Stimulated activated CD4-positive, alpha-beta T cell treated with anti-CD3 and anti-CD28 coated beads, Interleukin-1b, Interleukin-23, amount 100 ng/mL, for 1 hour (primary cell): ENCODE measurements at places on chromosomes 6 and 20.

- no peak for DNase-seq
Observed at GRCh38 chr6:75481936-75482593, 11.5 kb downstream of the FILIP1 start.

DNA sequence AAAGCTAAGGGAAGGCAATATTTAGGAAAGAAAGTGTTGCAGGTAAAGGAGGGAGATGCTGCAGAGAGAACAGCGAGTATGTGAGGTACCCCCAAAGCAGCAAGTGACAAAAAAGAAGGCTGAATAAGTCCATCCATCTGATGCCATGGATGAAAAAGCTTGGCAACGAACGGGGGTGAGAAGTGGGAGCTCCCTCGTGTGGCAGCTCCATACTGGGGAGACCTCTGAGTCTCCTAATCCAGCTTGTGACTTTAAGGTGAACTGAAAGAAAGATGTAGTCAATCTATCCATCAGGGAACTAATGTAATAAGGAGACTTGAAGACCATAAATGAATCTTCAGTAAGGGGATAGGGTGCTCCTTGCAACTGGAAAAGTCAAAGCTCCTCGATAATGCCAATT, 156.6 kb downstream of the OTOR start:
- DNase-seq: no peak

GRCh38 chr6:139591075-139591865, 216.8 kb upstream of the CITED2 start:
- no peak for DNase-seq

DNA sequence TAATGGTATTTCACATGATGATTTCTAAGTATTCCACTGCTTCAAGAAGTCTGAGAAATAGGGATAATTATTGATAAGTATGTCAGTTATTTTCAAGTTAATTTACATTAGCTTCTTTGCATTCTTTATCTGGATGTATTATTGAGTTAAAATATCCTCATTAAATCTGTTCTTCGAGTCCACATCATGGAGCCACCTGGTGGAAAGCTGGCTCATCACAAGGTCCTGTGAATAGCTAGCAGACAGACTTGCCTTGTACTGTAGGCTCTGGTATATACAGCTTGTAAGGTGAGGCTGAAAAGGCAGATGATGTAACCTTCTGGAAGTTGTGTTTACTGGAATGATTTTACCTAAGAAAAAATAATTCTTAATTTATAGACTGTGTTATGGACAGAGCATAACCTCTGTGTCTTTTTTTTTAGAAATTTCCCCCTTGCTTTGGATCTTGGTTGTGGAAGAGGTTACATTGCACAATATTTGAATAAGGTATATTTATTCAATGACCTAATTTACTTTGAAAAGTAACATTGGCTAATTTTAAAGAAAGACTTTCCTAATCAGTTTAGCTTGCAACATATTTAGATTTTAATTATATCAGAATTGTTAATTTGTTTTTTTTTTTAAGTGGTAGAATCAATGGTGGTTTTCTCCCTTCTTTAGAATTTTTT, 3.5 kb downstream of the NDUFAF5 start:
- DNase-seq: no peak

DNA sequence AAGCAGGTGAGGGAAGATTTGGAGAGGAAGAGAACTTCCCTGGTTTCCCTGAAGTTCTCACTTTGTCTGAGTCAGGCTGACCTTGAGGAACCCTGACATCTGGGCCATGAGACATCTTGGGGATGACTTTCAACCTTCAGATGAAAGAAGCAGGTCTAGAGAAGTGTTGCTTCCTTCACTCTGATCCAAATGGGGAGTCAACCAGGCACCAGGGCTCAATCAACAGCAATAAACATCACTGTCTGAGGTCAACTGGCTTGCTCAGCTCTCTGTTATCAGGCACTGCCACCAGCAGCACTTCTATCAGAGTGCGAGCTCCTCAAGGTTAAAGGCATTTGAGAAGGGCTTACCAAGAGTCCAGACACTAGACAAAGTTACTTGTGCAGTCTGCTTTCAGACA, 6.3 kb downstream of the ACOT8 start:
- DNase-seq: no peak

- no peak for DNase-seq
Observed at GRCh38 chr20:13297147-13297899, 76.2 kb downstream of the ISM1 start.

GRCh38 chr20:31863296-31864085, 6.8 kb downstream of the DUSP15 start:
- no peak for DNase-seq

DNA sequence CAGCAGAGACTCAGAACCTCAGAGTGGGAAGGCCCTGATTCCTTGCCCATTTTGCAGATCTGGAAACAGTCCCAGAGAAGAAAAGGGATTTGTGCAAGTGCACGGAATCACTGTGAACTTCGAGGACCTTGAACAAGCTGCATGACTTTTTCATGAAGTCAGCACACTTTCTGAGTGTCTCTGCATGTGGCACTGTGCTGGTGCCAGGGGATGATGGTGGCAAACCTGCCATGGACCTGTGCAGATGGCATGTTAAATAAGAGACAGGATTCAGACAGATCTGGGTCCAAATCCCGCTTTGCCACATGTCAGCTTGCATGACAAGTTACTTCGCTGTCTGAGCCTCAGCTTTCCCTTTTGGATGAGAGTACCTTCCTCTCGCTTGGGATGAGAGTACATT, 26.8 kb downstream of the ZNF831 start:
- no peak for DNase-seq

- no peak for DNase-seq
Observed at GRCh38 chr6:122730775-122731386, 48.6 kb upstream of the FABP7 start.

DNA sequence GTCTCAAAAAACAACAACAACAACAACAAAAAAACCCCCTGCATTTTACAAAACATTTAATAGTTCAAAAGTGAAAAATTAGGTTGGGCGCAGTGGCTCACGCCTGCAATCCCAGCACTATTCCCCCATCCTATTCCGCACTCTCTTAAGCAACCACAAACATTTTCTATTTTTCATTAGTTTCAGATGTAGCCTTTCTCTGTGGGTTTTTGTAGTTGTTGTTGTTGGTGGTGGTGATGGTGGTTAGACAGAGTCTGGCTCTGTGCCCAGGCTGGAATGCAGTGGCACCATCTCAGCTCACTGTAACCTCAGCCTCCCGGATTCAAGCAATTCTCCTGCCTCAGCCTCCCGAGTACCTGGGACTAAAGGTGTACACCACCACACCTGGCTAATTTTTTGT, 6.4 kb upstream of the GMNN start:
- no peak for DNase-seq

DNA sequence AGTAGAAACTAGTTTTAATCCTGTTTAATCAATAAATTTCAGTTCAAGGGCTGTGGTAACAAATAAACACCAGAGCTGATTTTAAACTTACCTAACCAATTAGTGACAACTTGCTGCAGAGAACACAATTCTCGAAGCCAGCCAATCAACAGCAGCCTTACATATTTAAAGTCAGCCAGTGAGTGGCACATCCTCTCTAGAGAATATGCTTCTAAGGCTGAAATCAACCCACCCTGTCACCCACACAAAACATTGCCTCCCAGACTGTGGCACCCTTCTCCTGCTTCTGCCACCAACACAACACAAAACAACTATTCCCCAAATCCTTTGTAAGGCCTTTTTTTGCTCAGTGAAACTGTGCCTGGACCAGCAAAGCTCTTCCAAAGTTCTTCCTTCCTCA, 306.0 kb downstream of the EYA4 start:
- no peak for DNase-seq

GRCh38 chr6:157996201-157996712, 14.6 kb downstream of the SYNJ2 start:
- no peak for DNase-seq

GRCh38 chr20:20277894-20278335, 90.0 kb upstream of the INSM1 start:
- no peak for DNase-seq
